ENCODE measurements at places on chromosomes 7 and 10.

DNA sequence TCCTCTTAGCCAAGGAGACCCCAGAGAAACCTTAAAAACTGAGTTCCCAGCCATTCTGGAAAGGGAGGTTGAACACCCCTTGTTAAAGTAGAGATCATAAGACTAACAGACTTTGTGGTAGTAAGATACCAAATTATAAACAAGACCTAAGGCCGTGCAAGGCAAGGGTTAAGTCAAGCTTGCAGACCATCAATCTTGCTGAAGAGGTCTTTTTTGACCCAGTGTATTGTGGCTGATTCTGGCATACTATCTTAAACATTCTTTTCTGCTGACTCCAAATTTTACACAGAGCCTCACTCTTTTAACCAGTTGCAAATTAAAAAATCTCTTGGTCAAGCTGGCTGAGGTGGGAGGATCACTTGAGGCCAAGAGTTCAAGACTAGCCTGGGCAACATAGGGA, 1.2 kb upstream of the TBRG4 start:
- no peak for DNase-seq

- no peak for DNase-seq
Observed at GRCh38 chr10:125000366-125001312, 58.7 kb downstream of the ZRANB1 start.

GRCh38 chr10:27748601-27749000, 3.0 kb upstream of the MKX start:
- no peak for DNase-seq

DNA sequence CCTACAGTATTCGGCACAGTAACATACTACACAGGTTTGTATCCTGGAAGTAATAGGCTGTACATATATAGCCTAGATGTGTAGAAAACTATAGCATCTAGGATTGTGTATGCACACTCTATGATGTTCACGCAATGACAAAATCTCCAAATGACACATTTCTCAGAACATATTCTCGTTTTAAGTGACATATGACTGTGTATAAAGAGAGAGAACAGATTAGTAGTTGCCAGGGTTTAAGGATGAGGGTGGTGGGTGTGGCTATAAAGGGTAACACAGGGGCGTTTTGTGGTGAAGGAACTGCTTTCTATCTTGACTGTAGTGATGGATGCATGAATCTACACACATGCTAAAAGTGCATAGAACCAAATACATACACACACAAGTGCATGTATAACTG, 101.2 kb downstream of the ARL4A start:
- no peak for DNase-seq

DNA sequence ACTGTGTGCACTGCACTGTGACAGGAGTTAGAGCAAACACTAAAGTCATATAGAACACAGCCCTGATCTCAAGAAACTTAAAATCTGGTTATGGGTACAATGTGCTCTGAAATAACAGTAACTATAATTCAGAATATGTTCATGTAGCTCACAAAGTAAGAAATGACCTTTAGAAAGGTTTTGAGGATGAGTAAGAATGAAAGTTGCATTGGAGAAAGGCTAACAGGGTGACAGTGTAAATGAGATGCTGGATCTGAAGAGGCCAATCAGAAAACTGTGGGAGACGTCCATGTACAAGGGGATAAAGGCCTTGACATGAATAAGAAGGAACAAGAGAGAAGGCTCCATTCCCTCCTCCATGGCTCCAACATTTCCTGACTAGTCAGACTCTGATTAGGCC, 124.7 kb downstream of the GRM3 start:
- DNase-seq = no peak

- peak; percentile 17 for DNase-seq
Observed at GRCh38 chr7:107563081-107563774, 492 bp downstream of the COG5 start.

DNA sequence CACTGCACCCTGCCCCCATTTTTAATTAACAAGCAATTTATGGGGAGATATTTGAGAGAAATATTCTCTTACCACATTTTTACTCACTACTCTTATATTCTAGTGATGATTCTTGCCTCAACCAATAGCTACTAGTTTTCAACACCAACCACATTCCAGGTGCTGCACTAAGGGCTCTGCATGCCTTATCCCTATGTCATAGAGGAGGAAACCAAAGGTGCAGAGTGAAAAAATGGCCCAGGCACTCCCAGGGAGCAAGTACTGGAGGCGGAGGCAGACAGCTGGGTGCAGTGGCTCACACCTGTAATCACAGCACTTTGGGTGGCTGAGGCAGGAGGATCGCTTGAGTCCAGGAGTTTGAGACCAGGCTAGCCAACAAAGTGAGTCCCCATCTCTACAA, 35.5 kb upstream of the TPST1 start:
- no peak for DNase-seq

GRCh38 chr10:5683065-5683464, 1.6 kb upstream of the TASOR2 start:
- no peak for DNase-seq

GRCh38 chr10:125082881-125083575, 77.3 kb downstream of the CTBP2 start:
- no peak for DNase-seq

GRCh38 chr7:133568544-133568943, 315.7 kb downstream of the EXOC4 start:
- no peak for DNase-seq

DNA sequence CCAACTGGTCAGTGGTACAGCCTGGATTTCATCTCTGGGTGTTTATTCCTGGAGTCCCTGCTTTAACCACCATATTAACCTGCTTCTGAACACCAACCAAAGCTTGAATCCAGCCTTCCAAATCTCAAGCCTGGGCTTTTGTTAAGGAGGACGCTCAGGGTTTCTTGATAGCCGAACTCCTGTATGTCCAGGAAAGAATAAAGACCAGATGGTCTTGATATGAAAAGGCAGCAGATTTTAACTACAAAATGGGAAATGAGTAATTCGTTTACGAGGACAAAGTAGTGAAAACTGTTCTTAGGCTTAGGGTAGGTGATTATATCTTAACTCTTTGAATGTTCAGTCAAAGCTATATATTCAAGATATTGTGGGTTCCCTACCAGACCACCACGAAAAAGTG, 129.1 kb upstream of the INSYN2A start:
- DNase-seq = no peak

- DNase-seq = no peak
Observed at GRCh38 chr7:1403638-1404459, 55.4 kb downstream of the MICALL2 start.

DNA sequence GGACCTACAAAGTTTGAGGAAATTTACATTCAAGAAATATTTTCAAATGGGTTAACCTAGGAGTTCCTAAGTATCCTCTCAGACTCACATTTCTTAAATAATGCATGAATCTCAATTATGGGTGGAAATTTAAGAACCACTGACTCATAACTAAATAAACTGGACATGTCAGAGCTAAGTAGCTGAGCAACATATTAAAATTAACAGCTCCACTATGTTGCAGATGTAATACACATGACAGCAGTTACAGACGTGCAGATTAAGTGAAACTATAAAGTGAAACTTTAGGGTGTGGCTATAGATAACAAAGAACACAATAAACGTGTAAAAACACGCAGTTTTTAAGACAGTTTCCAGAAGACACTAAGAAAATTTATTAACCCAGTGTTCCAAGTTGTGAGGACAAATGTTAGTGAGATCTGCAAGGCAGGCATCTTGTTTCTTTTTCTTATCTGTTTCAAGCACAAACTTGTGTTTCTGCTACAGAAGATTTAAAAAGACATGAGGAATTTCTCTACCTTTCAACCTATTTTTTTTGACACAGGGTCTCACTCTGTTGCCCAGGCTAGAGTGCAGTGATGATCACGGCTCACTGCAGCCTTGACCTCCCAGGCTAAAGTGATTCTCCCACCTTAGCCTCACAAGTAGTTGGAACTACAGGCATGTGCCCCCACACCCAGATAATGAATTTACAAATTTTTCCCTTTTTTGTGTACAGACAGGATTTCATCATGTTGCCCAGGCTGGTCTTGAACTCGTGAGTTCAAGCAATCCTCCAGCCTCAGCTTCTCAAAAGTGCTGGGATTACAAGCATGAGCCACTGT, 25.3 kb downstream of the DNMBP start:
- DNase-seq = no peak

Data from stimulated activated CD8-positive, alpha-beta memory T cell treated with anti-CD3 and anti-CD28 coated beads, Interleukin-12 subunit alpha, Interleukin-12 subunit beta, amount 100 ng/mL, for 1 hour (primary cell).